ENCODE measurements at places on chromosomes 7 and 10. TPM values are rescaled to one million over a fixed set of nuclear protein-coding genes. Genes with fewer than 3 reads are reported as not detected.

GRCh38 chr7:73891178-73891885, 30.4 kb downstream of the TMEM270 start:
- no peaks in the 10 kb centered on the region for H3K36me3 ChIP-seq
- H3K27me3 ChIP-seq, result peaks cover 51% of the 10 kb centered on the region
- peak; percentile 14 for DNase-seq
- no peak overlapping the region for H3K4me3 ChIP-seq
- no peaks in the 10 kb centered on the region for H3K4me1 ChIP-seq

Gene MMD2
- not detected for total RNA-seq

Gene MRLN
- not detected for total RNA-seq

DNA sequence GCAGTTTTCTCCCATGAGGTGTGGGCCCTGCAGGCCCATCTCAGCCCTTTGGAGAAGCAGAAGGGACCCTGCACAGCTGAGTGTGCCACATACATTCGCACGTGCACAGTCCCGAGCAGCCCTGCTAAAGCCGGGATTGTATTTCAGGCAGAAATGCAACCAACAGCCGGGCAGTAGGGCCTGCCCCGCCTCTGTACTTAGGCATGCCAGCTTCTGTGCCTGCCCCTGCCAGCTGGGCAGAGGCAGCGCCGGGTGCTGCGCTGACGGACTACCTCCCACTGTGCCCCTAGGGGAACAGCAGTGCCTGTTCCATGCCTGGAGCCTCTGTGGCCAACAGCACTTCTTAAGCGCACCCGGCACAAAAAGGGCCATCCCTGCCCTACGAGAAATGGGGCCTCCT, 170.3 kb downstream of the NEURL1 start:
- no peak for DNase-seq
- H3K4me3 ChIP-seq, result no peak overlapping the region
- peaks cover 5% of the 10 kb centered on the region for H3K27me3 ChIP-seq
- peaks cover 8% of the 10 kb centered on the region for H3K4me1 ChIP-seq
- H3K27ac ChIP-seq, result no peak overlapping the region

Gene KAZALD1
- total RNA-seq, result 1.7 TPM

DNA sequence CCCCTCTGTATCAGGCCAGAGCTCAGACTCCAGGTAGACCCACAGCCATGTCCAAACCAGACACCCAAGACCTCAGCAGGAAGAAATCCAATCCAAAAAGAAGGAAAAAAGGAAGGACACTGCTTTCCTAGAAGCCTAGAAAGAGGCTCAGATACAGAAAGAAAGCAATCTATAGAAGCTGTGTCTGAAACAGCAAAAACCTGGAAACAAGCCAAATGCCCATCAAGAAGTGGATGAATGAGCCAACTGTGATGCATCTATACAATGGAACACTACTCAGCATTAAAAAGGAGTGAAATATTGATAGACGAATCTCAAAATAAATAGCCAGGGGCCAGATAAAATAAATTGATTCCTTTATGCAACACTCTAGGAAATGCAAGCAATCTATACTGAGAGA, 31.6 kb downstream of the GRB10 start:
- DNase-seq, result no peak
- H3K4me3 ChIP-seq, result no peak overlapping the region
- no peaks in the 10 kb centered on the region for H3K27me3 ChIP-seq

- H3K27me3 ChIP-seq, result peaks cover 12% of the 10 kb centered on the region
- DNase-seq, result no peak
- H3K4me3 ChIP-seq, result no peak overlapping the region
Observed at GRCh38 chr7:124162667-124163066, 129.8 kb upstream of the TMEM229A start.

DNA sequence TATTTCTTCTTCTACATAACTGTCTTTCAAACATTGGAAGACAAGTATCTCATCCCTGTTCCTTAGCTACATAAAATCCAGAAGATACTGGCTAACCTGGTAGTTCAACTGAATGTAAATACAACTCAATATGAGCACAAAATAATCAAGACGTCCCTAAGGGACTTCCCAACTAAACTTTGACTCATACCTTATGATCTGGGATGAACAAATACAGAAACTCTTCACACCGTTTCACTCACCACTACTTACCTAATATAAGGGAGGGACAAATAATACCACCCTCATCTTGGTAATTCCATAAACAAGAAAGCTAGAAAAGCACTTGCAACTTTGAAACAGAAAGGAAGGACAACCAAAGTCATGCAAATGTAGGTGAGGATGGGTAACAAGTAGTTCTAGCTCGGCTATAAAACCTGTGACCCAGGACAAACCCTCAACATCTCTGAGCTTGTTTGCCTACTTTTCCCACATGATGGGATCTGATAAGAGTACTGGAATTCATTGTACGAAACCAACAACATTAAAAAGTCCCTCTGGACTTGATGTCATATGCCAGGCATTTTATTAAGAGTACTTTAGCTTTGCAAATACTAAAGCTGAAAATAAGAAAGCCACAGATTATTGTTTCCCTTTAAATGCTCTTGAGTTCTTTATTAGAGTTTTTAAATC, 121.9 kb downstream of the STRA8 start:
- H3K27ac ChIP-seq, result no peak overlapping the region
- no peaks in the 10 kb centered on the region for H3K27me3 ChIP-seq
- H3K4me3 ChIP-seq, result no peak overlapping the region
- no peaks in the 10 kb centered on the region for H3K36me3 ChIP-seq
- no peak for DNase-seq

DNA sequence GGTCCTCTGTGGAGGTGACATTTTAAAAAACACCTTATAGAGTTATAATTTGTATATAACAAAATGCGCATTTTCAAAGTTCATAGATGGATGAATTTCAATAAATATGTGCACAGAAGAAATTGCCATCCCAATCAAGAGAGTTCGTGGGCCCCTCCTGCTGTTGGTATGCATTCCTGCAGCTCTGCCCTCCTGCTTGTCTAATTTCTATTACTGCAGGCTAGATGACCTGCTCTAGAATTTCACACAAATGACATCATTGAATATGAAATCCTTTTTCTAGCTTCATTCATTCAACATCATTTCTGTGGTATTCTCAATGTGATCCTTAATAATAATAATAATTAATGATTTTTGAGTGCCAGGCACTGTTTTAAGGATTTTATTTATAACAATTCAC, 348.2 kb downstream of the SDK1 start:
- H3K27ac ChIP-seq, result no peak overlapping the region
- no peaks in the 10 kb centered on the region for H3K27me3 ChIP-seq
- no peaks in the 10 kb centered on the region for H3K4me1 ChIP-seq
- DNase-seq, result peak; percentile 28
- H3K4me3 ChIP-seq, result no peak overlapping the region
- H3K36me3 ChIP-seq, result no peaks in the 10 kb centered on the region

DNA sequence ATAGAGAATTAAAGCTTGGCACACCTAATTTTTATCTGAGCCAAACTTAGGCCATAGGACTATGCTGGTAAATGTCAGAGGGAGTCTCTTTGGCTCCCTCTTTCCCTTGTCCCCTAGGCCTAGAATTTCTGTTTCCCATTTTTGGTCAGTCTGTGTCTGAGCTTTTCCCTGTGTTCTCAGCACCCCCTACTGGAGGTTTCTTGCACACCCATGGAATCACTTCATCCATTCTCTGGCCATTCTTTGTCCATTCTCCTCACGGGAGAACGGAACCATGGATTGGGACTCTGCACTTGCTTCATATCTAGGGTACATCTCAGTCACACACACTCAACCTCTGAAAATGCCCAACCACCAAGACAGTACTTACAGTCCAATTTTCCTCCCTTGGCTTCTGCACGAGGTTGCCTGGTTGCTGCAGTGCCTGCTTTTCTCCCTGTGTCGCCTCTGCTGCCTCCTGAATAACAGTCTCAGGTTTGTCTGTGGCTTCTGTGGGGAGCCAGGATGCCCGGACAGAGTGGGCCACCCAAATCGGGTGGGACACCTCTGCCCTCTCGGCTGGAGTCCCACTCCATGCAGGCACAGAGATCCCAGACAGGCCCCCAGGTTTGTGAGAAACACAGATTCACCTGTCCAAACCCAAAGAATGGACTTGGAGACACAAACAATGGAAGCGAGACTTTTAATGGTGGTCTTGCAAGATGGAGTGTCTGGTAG, 35.1 kb upstream of the DNAH11 start:
- no peaks in the 10 kb centered on the region for H3K27me3 ChIP-seq

DNA sequence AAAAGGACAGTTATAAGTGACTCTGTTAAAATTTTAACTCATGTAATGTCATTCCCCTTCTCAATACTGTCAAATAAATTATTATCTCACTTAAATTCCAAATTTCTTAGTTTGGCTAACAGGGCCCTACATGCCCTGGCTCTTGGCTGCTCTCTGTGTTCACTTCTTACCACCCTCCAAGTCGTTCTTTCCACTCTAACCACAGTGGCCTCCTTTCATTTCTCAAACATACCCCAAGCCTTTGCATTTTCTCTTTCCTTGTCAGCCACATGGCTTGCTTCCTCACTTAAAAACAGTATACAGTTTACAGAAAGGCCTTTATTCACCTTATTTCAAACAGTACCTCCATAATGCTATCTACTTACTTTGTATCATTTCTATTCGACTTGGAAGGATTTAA, 737.1 kb upstream of the ZWINT start:
- no peak overlapping the region for H3K4me3 ChIP-seq
- peaks cover 8% of the 10 kb centered on the region for H3K4me1 ChIP-seq
- no peak for DNase-seq
- no peaks in the 10 kb centered on the region for H3K36me3 ChIP-seq
